ENCODE measurements at places on chromosomes 6 and 20.

- no peak for DNase-seq
Observed at GRCh38 chr6:142857233-142857761, 87.7 kb downstream of the HIVEP2 start.

GRCh38 chr6:133523816-133524215 is 282.7 kb downstream of the EYA4 start:
- no peak for DNase-seq

DNA sequence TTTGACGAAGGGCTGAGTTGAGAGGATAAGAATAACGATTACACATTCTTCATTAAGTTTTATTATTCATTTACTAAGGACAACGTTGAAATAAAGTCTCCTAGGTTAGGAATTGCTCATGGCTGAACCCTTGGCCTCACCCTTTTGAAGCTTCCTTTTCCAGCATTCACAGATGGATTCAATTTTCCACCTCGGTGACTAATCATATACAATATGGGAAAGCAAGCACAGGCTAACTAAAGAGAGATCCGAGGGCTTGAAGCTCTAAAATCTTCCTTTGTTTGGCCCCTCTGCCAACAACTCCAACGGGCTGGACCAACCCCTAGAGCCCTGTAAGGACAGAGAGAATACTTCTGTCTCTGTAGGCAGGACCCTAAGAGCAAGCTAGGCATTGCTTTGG is 159.5 kb downstream of the SOD2 start:
- DNase-seq: peak; percentile 61

GRCh38 chr20:16860914-16861313 is 112.8 kb downstream of the OTOR start:
- DNase-seq: no peak

- DNase-seq: no peak
Observed at GRCh38 chr6:34959224-34959623, 70.2 kb downstream of the ANKS1A start.

DNA sequence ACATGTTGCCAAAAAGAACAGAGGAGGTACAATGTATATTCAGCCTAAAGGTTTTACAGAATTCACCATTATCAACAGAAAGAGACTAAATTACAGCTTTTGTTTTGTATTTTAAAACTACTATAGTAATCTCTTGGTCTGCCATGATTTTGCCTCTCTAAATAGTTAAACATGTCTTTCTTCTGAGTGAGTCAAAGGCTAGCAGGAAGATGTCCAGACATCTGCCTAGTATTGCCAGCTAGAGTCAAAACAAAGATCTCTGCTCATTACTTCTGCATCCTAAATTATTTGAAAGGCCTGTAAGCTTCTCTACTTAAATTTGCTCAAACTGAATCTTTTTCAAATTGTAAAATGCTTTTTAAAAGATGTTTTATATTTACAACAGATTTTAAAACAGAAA is 8.8 kb downstream of the ASF1A start:
- DNase-seq: no peak

DNA sequence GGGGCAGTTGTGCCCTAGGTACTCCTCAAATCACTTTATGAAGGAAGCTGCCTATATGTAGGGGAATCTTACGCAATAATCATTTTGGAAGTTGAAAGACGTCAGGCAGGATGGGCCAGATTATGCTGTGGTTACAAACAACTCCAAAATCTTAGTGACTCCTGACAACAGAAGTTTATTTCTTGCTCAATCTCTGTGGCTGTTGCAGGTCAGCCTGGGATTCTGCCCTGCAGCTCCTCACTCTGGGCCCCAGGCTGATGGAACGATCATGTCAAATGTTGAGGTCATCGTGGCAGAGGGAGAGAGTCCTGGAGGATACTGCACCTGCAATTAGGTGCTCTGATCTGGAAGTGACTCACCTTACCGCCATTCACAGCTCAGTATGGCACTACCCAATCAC is 88.4 kb downstream of the ZDHHC14 start:
- DNase-seq: no peak

GRCh38 chr6:41578217-41579087 is 32.3 kb downstream of the FOXP4 start:
- DNase-seq: no peak

DNA sequence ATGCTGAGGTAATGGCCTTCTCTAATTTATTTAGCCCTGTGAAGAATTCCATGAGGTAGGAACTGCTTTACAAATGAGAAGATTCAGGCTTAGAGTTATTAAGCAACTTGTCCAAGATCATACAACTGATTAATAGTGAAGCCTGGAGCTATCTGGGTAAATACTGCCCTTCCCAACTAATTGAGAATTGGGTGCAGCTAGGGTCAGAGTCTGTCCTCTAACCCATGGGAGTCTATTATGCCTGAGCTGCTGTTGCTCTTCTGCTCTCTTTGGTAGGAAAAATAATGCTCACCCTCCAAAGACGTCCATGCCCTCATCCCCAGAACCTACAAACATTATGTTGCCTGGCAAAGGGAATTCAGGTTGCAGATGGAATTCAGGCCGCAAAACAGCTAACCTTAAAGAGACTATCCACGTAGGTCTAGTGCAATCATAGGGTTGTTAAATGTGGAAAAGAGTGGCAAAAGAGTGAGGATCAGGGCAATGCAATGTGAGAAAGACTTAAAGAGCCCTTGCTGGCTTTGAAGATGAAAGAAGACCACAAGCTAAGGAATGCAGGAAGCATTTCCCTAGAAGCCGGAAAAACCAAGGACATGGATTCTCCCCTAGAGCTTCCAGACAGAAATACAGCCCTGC is 90.1 kb downstream of the SPTLC3 start:
- no peak for DNase-seq

- no peak for DNase-seq
Observed at GRCh38 chr20:19375801-19376200, 163.4 kb downstream of the SLC24A3 start.

GRCh38 chr6:149890629-149891045 is 7.3 kb downstream of the RAET1E start:
- DNase-seq: no peak

GRCh38 chr6:143000811-143001210 is 55.8 kb upstream of the HIVEP2 start:
- no peak for DNase-seq

- DNase-seq: no peak
Observed at GRCh38 chr6:169867751-169868191, 116.3 kb downstream of the ERMARD start.

DNA sequence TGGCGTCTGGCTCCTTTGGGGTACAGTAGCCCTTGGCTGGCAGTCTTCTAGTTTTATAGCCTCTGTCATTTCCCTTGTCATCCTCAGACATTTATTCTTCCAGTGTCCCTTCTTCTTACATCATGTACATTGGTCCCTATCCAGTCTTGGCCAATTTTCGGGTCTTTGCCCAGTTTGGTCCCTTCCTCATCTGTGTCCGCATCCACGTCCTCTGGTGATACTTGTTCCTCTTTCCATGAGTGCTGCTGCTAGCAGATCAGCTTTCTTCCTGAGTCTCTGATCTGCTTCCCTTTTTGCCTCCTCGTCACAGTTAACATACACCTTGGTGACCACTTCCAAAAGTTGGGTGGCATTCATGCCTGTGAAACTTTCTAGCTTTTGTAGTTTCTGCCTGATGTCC is 86.2 kb upstream of the GPR6 start:
- DNase-seq: no peak

GRCh38 chr6:14841901-14842421 is 403.9 kb upstream of the JARID2 start:
- DNase-seq: peak; percentile 75

DNA sequence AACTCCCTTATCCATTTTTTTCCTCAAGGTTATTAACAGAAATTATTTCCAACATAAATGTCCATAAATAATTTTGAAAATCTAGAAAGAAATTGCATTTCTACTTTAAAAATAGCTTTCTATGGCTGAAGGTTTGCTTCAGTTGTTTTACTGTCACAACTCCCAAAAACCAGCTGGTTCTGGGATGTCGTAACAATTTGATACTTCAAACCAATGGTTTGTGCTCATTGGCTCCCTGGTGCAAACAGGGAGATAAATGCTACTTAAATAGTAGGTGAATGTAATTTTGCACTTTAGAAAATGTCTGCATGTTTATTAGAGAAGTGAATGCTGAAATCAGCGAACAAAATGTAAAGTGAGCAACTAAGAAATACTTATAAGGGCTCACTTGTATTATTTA is 31.1 kb downstream of the LAMA2 start:
- no peak for DNase-seq

- no peak for DNase-seq
Observed at GRCh38 chr6:69933239-69933638, 66.9 kb downstream of the COL19A1 start.

DNA sequence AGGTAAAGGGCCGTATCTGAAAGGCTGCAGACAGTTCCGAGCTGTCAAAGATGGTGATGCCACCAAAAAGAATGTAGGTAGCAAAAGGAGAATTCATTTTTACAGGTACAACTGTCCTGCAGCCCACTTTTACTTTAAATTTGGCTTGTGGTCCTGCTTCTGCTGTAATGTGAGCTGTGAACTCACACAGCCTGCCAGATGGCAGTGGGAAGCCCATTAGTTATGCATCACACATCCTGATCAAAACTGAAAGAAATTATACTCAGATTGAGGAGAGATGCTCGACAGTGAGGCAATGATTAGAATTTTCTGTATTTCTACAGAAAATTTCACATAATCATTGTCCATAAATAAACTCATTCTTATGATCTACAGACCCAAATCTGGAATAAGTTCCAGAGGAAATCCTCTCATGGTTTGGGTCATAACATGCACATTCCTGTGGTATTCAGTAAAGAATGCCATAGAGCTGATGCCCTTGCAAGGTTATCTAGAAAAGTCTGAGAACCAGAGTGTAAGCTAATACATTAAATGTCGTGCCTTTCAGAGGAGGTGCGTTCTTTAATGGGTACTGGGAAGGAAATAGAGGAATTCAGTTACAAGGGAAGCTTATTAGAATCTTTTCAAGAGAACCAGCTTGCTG is 23.9 kb upstream of the E2F3 start:
- peak; percentile 54 for DNase-seq

DNA sequence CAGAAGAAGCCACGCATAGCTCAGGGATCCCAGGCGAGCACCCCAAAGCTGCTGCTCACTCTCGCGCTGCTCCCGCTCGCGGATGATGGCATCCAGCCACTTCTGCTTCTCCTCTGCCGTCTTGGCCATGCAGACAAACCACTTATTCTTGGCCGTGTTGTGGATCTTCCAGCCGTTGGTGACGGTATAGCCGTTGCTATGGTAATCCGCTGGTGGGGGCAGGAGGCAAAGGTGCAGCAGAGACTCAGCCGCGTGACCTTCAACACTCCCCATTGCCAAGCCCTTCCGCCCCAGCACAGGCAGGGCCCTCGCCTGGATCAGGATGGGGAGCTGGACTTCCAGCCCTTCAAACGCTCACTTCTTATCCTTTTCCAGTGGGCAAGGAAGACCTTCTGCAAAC is 136.9 kb downstream of the PREX1 start:
- DNase-seq: peak; percentile 62

GRCh38 chr20:58853976-58854637 is 1.6 kb downstream of the GNAS start:
- DNase-seq: no peak

GRCh38 chr6:158384671-158385110 is 72.4 kb downstream of the TULP4 start:
- DNase-seq: no peak

DNA sequence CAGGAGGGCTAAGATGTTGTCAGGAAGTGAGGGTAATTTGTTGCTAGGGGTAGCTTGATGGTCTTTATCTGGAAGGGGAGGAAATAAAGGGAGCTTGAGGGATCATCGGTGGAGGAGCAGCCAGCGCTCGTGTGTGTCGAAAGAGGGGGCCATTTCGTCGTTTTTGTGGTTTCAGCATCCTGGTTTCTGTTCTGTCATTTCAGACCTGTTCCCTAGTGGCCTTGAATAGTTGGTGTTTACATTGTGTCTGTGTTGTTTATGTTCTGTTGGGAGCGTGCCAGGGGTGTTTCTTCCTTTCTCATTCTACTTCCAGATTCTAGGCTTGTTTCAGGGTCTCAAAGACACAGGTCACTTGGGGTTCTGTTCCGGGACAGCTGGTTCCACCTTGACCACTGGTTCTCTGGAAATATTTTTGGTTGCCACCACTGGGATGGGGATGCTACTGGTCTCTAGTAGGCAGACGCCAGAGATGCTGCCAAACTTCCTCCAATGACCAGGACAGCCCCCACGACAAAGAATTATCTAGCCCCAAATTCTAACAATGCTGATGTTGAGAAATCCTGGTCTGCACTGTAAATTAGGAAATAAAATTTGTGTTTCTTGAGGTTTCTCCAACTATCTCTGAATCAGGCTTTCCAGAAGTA is 113.9 kb upstream of the NAA20 start:
- no peak for DNase-seq

DNA sequence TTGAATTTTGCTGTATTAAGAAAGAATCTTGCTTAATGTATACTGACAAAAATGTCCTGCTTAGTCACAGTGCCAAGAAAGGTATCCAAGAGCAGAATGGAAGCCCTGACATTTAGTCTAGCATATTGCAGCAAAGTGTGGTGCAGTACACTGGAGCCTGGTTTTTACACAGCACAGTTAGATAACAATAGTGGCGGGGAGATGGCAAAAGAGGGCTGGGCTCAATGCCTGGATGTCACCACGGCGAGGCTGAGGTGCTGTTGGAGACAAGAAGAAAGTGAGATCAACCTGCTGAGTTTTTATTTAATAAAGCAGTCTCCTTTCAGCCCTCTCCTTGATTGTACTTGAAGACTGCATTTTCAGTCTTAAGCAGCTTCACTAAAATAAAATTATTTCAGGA is 426.0 kb downstream of the LMBRD1 start:
- no peak for DNase-seq

DNA sequence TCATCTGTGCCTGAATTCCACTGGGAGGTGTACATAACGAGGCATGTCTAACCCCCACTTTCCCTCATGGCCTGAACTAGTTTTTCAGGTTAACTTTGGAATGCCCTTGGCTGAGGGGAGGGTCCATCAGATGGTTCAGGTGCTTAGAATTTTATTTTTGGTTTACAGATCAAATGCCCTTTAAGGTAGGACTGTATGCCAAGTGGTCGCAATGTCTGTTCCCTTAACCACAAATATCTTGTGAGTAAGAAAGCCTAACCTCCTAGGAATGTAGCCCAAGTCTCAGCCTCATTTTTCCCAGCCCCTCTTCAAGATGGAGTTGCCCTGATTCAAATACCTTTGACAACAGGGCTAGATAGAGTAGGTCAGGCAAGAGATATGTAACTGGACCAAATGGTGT is 78.4 kb downstream of the RNASET2 start:
- peak; percentile 6 for DNase-seq
